D721Med (cell line): ENCODE measurements at places on chromosomes 7 and 10.

DNA sequence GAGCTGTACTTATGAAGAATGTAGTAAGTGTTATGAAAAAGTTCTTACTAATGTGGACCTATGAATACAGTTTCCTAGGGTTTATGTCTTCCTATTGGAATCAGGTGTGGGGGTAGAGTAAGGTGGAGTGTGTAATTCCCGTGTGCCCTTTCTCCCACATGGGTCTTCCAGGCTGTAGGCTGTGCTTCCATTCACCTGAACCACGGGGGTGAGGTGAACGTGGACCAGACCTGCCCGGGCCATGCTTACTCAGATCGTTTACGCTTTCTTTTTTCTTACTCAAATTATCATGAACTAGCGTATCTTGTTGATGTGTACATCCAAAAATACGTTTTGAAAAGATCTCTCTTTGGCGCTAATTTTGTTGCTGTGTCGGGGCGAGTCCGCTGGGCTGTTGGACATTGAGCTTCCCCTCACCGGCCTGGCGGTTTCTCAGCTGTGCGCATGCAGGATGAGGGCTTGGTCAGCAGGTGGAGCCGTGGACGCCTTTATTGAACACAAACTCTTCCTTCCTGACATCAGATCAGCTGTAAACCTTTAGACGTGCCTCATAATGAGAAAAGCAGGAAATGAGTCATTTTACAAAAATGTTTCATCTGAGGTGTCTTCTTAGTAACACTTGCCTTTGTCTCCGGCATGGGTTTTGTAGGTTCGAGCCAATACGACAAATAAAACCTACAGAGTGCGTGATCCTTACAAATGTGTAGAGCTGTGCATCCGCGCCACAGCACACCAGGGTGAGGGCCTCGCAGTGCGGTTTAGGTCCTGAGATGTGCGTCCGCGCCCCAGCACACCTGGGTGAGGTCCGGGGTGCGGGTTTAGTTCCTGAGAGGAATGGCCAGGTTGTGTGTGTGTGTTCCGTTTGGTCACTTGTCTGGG, 53.8 kb downstream of the WDR37 start:
- no peak for DNase-seq

DNA sequence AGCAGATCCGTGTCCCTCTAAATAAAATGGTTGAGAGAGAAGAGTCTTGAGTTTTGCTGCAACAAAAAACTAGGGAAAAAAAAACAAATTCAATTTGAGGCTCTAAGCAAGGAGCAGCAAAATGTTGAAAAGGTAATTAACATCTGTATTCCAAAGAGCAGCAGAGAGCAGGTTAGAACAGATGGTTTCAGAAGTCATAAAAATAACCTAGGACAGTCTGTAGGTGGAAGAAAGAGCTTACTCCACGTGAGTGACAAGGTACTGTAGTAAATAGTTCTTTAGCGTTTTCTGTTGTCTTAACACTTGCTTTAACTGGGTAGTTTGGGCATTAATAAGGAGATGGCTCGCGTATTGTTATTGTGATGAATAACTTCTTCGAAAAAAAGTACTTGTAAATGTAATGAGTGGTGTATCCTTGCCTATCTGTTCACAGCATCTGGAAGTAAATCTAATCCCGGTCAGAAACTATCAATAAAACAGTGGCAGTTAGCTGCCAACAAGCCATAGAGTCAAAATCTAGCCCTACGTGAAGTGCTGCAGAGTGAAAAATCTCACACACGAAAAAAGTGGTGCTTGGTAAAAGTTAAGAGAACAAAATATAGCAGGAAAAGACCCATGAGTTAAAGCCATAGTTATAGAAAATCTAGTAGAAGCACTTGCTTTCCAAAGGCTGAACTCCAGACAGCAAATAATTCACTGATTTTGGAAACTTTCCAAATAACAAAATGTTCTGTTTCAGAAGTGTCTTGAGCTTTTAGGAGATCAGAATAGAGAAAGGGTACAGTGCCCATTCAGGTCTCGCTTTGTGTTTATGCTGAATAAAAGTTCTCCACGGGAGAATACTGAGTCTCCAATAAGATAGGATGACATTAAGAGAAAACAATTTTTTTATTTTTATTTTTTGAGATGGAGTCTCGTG, 49.3 kb upstream of the PARD3 start:
- DNase-seq = no peak

DNA sequence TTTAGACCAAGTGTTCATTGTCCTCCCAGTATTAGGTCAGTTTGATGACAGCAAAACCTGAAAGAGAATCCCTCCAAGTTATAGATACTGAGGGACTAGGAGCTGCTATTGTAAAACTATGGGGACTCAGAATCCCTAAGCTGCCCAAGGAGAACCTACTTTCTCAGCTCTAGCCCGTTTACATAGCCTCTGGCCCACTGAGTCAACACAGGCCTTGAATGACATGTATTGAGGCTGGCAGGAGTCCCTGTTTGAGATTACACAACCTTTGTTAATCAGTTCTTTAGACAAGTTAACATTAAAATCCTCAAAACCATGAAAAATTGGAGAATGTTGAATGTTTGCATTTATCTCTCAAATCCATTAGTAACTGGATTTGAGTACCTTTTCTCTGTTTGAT, 1079.0 kb downstream of the KCNMA1 start:
- DNase-seq = no peak

DNA sequence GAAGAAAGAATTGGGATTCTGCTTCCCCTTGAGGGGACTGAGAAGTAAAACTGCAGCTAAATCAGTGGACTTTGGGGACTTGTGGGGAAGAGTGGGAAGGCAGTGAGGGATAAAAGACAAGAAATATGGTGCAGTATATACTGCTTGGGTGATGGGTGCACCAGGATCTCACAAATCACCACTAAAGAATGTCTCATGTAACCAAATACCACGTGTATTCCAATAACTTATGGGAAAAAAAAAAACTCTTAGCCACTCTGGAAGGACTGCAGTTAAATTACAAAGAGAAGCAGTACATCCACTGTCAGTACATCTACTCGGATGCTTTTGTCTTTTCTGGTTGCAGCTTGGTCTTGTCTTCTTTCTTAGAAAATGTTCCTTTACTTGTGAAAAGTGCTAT, 27.4 kb upstream of the GOT1 start:
- DNase-seq = no peak
